SHP77 (cell line): ENCODE measurements at places on chromosomes 1 and 21.

- DNase-seq, result no peak
These were observed 195.2 kb upstream of the HMGB4 start for GRCh38 chr1:33668695-33669094.

GRCh38 chr1:100535264-100535663, 2.7 kb upstream of the GPR88 start:
- DNase-seq, result no peak

DNA sequence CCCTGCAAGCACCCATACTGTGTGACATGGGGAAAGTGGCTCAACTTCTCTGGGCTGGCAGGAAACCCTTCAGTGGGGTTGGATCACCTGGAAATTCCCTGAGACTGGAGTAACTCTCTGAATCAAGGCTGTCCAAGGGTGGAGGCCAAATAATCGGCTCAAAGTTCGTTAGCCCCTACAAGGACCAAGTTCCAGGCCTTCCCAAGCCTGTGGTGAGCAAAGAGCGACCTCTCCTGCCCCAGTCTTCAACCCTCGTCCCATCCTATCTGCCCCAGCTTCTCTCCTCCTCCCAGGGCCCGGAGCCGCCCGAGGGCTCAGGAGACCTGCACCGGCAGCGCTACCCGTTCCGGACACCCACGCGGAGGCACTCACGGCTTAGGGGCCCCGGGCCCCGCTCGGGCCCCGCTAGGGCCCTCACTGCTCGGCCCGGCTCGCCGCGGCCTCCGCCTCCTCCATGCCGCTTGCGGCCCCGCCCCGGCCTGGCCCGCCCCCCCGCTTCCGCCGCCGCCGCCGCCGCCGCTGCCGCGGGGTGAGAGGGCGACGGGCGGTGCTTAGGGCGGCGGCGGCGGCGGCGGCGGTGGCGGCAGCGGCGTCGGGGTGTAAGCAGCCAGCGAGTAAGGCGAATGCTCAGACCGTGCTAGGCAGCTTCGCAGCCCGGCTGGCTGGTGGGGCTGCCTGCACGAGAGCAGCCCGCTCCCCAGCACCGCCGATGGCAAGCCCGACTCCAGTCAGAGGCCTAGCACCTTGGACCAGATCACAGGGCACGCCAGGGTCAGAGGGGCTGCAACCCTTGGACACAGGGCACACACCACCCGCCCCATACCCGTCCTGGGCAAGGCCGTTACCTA, at the start of gene POMGNT1:
TSS of gene POMGNT1 (minus strand) at position 471 of the 848 bp plus-strand sequence. CDS start 613 bp downstream, outside the sequence.
- peak; percentile 54 for DNase-seq

GRCh38 chr21:35603494-35603893, 456.8 kb downstream of the SETD4 start:
- no peak for DNase-seq

- no peak for DNase-seq
These were observed 16.7 kb downstream of the SNIP1 start for GRCh38 chr1:37537378-37537777.

DNA sequence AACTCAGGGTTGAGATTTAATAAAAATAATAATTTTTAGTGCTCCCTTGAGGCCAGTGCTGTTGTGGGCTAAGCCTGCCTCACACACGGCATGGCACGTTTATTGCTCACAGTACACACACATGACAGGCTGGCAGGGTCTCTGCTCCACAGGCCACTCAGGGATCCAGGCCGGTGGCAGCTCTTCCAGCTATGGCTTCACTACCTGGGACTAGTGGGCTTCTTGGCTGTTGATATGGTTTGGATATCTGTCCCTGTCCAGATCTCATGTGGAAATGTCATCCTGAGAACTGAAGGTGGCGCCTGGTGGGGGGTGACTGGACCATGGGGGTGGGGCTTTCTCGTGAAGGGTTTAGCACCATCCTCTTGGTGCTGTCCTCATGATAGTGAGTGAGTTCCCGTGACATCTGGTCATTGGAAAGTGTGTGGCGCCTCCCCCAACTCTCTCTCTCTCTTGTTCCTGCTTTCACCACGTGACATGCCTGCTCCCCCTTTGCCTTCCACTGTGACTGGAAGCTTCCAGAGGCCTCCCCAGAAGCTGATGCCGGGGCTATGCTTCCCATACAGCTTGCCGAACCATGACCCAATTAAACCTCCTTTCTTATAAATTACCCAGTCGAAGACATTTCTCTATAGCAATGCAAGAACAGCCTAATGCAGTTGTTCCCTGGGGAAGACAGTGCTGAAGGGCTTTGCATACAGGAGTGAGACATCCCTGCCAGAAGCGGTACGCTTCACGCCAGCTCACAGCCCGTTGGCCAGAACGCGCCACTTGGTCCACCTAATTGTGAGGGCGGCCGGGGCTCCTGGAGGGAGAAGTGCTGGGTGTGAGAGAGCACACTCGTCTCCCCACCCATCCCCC, 226.9 kb upstream of the C1orf174 start:
- DNase-seq, result no peak
